ENCODE measurements at places on chromosomes 13 and 19. TPM values are rescaled to one million over a fixed set of nuclear protein-coding genes. Genes with fewer than 3 reads are reported as not detected.

The SOX1 gene
- not detected for polyA plus RNA-seq

The BIVM gene
- polyA plus RNA-seq = 22.7 TPM

The RGL3 gene
- 16.1 TPM for polyA plus RNA-seq

The ANGPTL8 gene
- polyA plus RNA-seq = 4.8 TPM

The SHANK1 gene
- 1.9 TPM for polyA plus RNA-seq

The KLK8 gene
- 0.07 TPM for polyA plus RNA-seq

The TMC4 gene
- 2.3 TPM for polyA plus RNA-seq

The GPR183 gene
- polyA plus RNA-seq = 14.5 TPM

The SIGLEC14 gene
- polyA plus RNA-seq = 0.75 TPM

The PRODH2 gene
- not detected for polyA plus RNA-seq

The NLRP7 gene
- polyA plus RNA-seq = not detected

The PTGIR gene
- polyA plus RNA-seq = 6.7 TPM

The MYBPC2 gene
- not detected for polyA plus RNA-seq

The FAM216B gene
- 10.5 TPM for polyA plus RNA-seq

The TBXA2R gene
- polyA plus RNA-seq = 1.8 TPM

The SWSAP1 gene
- polyA plus RNA-seq = 1.9 TPM
